PC-9 (cell line): ENCODE measurements at places on chromosomes 2 and 18.

- no peaks in the 10 kb centered on the region for H3K36me3 ChIP-seq
- peaks cover 49% of the 10 kb centered on the region for H3K4me1 ChIP-seq
- no peaks in the 10 kb centered on the region for H3K27me3 ChIP-seq
- no peak overlapping the region for H3K27ac ChIP-seq
- H3K4me3 ChIP-seq, result no peak overlapping the region
Observed at GRCh38 chr18:49733896-49734585, 79.3 kb downstream of the ACAA2 start.

- H3K27ac ChIP-seq, result no peak overlapping the region
- peaks cover 14% of the 10 kb centered on the region for H3K4me1 ChIP-seq
- no peaks in the 10 kb centered on the region for H3K27me3 ChIP-seq
- no peak overlapping the region for H3K4me3 ChIP-seq
- peaks cover 12% of the 10 kb centered on the region; the same call in 1 of the 2 replicates for H3K36me3 ChIP-seq
- no peak for DNase-seq
Observed at GRCh38 chr2:119246884-119247843, 23.5 kb downstream of the STEAP3 start.

DNA sequence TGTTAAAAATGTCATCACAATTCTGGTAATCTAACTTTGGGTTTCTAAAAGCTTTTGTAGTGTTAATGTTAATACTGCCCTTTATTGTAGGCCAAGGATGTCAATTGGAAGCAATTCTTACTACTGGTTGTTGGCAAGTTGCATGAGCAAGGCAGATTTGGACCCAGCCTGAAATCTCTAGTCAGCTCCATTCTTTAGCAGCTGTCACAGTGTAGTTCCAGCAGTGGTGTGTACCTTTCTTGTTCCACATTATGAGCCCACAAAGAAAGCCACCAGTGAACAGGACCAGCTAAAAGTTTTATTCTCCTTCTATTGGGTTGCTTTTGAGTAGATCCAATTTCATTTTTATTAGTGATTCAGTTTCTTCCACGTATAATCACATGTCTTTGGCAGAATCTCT lies 133.8 kb downstream of the CAMKMT start:
- no peaks in the 10 kb centered on the region for H3K36me3 ChIP-seq
- H3K27ac ChIP-seq, result no peak overlapping the region
- H3K4me3 ChIP-seq, result no peak overlapping the region
- no peaks in the 10 kb centered on the region for H3K27me3 ChIP-seq

DNA sequence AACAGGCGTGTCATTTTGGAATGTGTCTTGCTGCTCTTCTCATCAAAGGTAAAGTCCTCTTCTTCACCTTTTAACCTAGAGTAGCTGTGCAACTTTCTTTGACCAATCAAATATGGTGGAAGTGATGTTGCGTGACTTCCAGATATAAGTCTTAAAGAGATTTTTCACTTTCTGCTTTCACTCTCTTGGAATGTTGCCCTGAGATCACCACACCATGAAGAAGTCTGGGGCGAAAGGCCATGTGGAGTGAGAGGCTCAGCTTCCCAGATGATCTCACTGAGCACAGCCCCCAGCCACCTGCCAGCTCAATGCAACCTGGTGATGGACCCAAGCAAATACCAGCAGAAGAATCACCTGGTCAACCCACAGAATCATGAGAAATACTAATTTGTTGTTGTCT lies 7.1 kb upstream of the GALNT3 start:
- H3K4me1 ChIP-seq, result peaks cover 20% of the 10 kb centered on the region
- H3K27me3 ChIP-seq, result no peaks in the 10 kb centered on the region
- DNase-seq, result no peak
- no peak overlapping the region for H3K4me3 ChIP-seq

GRCh38 chr2:239570216-239570925 lies 169.6 kb upstream of the HDAC4 start:
- no peak for DNase-seq

- H3K4me1 ChIP-seq, result no peaks in the 10 kb centered on the region
- H3K27me3 ChIP-seq, result no peaks in the 10 kb centered on the region
- no peak overlapping the region for H3K4me3 ChIP-seq
- DNase-seq, result peak; percentile 3
Observed at GRCh38 chr2:151071382-151071781, 190.3 kb downstream of the RBM43 start.

- no peaks in the 10 kb centered on the region for H3K36me3 ChIP-seq
- no peak overlapping the region for H3K4me3 ChIP-seq
- peaks cover 64% of the 10 kb centered on the region for H3K27me3 ChIP-seq
- no peaks in the 10 kb centered on the region for H3K4me1 ChIP-seq
- no peak overlapping the region for H3K27ac ChIP-seq
Observed at GRCh38 chr18:77785415-77785975, 535.8 kb downstream of the GALR1 start.

GRCh38 chr18:45328811-45329210 lies 286.5 kb upstream of the SLC14A2 start:
- H3K27ac ChIP-seq, result no peak overlapping the region
- no peak overlapping the region for H3K4me3 ChIP-seq
- no peaks in the 10 kb centered on the region for H3K36me3 ChIP-seq

DNA sequence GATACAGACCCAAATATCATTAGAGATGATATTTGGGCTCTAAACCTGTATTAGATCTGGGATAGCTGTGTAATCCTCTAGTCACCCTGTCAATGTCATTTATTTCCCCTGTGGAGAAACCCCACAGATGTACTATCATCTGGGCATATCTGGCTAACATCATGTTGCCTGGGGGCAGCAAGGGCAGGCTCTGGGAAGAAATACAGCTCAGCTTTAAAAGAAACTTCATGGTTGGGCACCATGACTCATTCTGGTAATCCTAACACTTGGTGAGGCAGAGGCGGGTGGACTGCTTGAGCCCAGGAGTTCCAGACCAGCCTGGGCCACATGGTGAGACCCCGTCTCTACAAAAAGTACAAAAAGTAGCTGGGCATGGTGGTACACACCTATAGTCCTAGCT lies 282.5 kb downstream of the SLC8A1 start:
- H3K27me3 ChIP-seq, result no peaks in the 10 kb centered on the region
- H3K4me1 ChIP-seq, result 0 out of 2 replicates have a peak, but pooled peaks cover 8% of the 10 kb centered on the region
- H3K36me3 ChIP-seq, result no peaks in the 10 kb centered on the region
- no peak overlapping the region for H3K4me3 ChIP-seq

- H3K27me3 ChIP-seq, result no peaks in the 10 kb centered on the region
- peaks cover 61% of the 10 kb centered on the region for H3K36me3 ChIP-seq
- H3K4me1 ChIP-seq, result peaks cover 43% of the 10 kb centered on the region
- peak; percentile 90 for DNase-seq
- H3K27ac ChIP-seq, result peak overlapping the region; percentile 32
- H3K4me3 ChIP-seq, result peak overlapping the region; percentile 88; the same call in 1 of the 2 replicates
Observed at GRCh38 chr2:215314896-215315295, 3.0 kb downstream of the ATIC start.

- no peak for DNase-seq
- H3K27ac ChIP-seq, result no peak overlapping the region
- no peaks in the 10 kb centered on the region for H3K27me3 ChIP-seq
- H3K36me3 ChIP-seq, result no peaks in the 10 kb centered on the region
- no peaks in the 10 kb centered on the region for H3K4me1 ChIP-seq
Observed at GRCh38 chr2:31956312-31956711, 54.5 kb downstream of the MEMO1 start.

DNA sequence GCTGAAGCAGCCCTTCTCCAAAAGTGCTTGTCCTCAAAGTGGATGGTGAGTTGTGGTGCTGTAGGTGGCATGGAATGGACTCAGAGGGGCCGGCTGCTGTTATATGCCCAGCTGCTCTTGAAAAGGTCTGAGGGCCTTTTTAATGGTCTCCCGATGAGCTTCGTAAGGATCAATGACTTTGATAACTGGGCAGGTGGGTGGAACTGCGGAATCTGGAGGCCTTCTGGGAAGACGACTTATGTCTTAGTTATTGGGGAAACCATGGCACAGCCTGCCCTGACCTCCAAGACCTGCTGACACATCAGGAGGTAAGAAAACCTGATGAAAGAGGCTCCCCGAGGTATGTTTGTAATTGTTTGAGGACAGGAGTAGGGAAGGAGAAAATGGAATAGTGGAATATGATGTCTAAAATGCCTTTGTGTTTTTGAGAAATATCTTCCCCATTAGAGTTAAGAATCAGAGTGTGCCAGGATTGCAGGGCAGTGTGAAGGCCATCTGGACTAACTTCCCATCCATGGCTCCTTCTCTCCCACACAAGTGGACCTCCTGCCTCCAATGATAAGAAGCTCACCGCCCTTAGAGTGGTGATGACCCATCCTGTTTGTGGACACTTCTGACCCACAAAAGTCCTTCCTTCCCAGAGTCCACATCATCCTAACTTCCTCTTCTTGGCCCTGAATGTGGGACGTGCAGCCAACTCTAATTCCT lies 236.1 kb downstream of the FHOD3 start:
- no peak overlapping the region for H3K4me3 ChIP-seq
- H3K27me3 ChIP-seq, result no peaks in the 10 kb centered on the region
- no peak for DNase-seq
- no peaks in the 10 kb centered on the region for H3K36me3 ChIP-seq

GRCh38 chr2:141741652-141742051 lies 389.2 kb downstream of the LRP1B start:
- no peaks in the 10 kb centered on the region for H3K36me3 ChIP-seq
- H3K4me3 ChIP-seq, result no peak overlapping the region
- no peaks in the 10 kb centered on the region for H3K4me1 ChIP-seq
- H3K27me3 ChIP-seq, result no peaks in the 10 kb centered on the region
- no peak for DNase-seq
- no peak overlapping the region for H3K27ac ChIP-seq

DNA sequence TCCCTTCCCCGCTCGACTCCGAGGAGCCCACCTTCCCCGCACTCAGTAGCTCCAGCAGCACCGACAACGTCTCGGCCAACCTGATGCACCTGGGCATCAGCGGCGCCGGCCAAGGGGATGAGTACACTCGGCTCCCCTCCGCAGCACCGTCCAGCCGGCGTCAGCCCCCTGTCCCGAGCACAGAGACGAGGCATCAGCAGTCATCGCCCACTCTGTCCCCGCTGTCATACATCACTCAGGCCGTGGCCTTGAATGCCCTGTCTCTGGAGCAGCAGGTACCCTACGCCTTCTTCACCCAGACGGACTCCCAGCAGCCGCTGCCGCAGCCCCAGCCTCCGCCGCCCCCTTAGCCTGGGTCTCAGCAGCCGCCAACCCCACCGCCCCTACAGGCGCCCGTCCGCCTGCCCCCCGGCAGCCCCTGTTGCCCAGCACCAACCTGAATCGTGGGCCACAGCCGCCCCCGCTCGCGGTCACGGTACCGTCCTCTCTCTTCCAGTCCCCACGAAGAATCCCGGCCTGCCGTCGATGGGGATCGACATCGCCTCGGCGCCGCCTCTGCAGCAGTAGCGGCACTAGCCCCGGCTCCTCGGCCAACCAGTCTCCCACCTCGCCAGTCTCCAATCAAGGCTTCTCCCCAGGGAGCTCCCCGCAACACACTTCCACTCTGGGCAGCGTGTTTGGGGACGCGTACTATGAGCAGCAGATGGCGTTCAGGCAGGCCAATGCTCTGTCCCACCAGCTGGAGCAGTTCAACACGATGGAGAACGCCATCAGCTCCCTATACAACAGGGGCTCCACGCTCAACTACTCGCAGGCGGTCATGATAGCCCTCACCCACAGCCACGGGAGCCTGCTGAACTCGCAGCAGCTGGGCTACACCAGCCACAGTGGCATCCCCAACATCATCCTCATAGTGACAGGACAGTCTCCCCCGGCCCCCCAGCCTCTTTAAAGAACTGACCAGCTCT lies 1195.9 kb upstream of the CHAC2 start:
- H3K27ac ChIP-seq, result no peak overlapping the region
- no peak overlapping the region for H3K4me3 ChIP-seq
- H3K36me3 ChIP-seq, result no peaks in the 10 kb centered on the region
- H3K4me1 ChIP-seq, result no peaks in the 10 kb centered on the region
- DNase-seq, result no peak

DNA sequence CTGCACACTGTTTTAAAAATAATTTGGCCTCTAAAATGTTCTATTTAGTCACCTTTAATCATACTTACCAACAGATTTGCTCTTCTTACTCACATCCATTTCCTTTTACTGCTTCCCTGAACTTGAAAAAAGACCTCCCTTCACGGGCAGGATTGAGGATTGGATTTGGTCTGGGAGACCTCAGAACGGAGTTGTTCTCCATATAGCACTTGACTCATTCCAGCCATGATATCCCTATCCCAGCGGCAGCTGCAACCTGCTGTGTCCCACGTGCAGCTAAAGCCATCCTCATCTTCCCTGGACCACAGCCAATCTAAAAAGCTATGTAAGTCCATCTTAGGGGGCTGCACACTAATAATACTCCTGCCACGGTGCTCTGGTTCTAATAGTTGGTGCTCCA lies 97.0 kb upstream of the PTPRM start:
- DNase-seq, result no peak
- H3K27ac ChIP-seq, result no peak overlapping the region
- no peak overlapping the region for H3K4me3 ChIP-seq
- H3K36me3 ChIP-seq, result no peaks in the 10 kb centered on the region
